Effector memory CD8-positive, alpha-beta T cell (primary cell): ENCODE measurements at places on chromosomes 4 and X.

DNA sequence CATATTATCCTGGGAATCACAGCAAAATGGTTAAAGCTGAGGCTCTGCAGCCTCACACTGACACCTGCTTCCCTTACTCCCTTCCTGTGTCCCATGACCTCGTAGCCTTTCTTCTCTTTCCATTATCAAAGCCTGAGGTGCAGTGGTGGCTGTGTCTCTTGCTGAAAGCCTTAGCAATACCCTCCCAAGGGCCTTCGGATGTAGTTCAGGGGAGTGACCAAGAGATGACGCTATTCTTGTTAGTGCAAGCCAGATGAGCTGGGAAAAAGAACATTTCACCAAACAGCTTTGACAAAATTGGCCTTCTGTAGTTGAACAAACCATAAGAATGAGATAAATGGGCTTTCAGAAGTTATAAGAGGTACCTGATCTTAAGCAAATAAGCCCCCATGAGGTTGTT, 31.6 kb downstream of the SMIM10L2A start:
- DNase-seq = no peak

- no peak for DNase-seq
Measured at GRCh38 chr4:42616572-42616971, 40.3 kb downstream of the ATP8A1 start.

DNA sequence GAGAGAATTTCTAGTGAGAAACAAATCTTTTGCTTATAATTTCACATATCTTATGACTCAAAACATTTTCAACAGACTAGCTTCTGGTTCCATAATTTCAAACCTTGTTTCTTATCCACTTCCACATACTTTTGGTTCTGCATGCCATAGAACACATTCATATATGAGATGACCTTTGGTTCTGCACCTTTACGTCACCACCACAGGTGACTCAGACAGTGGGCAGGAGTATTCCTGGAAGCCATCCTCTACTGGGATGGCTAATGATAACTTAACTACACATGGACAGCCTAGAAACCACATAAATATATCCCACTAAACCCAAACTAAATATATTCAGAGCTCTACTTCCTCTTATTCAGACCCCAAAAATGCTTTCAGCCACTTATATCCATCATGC, 133.3 kb downstream of the DCK start:
- DNase-seq = no peak

DNA sequence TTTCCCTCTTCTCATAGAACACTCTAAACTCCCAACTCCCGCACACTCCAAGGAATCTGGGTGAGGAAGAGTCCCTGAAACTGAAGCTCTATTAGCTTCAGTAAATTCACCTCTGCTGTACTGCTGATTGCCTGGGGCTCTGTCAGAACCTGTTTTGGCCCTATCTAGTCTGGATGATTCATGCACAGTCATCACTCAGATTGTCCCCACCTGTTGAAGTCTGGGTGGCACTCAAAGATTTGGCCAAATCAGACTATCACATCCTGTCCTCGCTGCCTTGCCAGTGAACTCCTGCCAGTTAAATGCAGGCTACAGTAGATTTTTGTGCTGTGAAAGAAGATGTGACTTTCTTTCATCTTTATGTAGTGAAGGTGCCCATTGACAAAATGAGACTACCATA, 63.5 kb upstream of the EMCN start:
- no peak for DNase-seq

DNA sequence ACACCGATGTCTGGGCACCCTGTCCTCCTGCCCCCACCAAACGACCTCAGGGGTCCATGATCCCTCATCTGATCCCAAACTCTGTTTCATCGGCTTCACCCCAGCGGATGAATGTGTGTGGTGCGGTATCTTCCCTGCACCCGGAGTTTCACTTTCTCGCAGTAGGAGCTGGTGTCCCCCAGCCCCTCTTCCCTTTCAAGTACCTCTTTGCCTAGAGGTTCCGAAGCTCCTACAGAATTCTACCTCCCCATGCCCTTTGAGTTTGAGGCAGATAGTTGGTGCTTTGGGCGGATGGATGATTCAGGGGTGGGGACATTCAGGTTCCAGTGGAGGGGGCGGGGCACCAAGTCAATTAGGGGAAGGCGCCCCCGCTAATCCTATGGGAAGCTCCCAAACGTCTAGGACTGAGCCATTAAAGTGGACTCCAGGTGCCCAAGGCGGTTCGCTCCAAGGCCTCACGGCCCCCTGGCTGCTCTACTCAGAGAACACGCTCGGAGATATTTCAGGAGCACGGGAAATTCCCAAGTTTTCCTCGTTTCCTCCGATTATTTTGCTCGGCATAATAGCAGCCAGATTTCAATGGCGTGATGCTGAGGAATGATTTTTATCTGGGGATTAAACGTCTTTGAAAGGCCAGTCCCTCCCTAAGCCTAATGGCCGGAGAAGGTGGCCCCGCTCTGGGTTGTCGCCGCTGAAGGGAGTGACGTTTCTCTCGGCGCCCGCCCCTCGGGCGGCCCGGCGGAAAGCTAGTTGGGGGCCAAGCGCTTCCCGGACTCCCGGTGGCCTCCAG, 1.3 kb downstream of the MSX1 start:
- DNase-seq = no peak

GRCh38 chr4:139902321-139903320, 237.0 kb downstream of the MGST2 start:
- no peak for DNase-seq

- DNase-seq = no peak
Measured at GRCh38 chr4:110309675-110310074, 111.3 kb upstream of the ELOVL6 start.

- DNase-seq = no peak
Measured at GRCh38 chr4:126779436-126780166, 853.2 kb upstream of the INTU start.

GRCh38 chr4:105840426-105841174, 54.7 kb upstream of the NPNT start:
- no peak for DNase-seq

DNA sequence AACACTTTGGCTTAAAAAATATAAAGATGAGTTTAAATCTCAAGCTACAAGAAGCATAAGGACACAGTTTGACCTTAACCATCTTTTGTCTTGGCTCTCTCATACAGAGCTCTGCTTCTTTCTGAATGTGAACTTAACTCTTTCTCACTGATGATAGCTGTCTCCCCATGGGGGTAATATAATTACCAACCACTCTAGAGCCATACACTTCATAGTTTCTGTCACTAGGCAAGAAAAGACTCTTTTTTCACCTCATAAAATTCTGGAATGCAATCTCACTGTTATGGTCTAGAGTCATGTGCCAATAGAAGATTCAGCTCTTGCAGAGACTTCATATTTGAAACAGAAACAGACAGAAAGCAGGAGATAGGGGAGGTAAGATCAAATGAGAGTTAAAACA, 481.7 kb upstream of the AGA start:
- DNase-seq = no peak

DNA sequence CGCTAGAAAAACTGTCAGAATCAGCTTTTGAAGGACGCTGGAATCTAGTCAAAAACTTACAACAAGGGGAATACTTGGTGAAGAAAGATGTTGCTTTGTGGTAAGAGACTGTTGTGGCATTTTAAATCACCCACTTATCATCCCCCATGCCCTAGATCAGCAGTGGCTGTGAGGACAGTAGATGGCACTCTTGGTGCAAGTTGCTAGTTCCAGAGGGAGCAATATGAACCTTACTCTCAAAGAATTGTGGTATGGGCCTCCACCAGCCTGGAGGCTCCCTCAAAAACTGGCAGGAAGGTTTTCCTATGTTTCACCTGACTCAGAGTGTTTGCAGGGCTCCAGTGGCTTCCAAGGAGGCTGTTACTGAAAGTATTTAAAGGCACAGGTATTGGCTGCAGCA, 37.7 kb upstream of the SLC16A2 start:
- DNase-seq = no peak
